ENCODE measurements at places on chromosomes 7 and 10. TPM values are rescaled to one million over a fixed set of nuclear protein-coding genes. Genes with fewer than 3 reads are reported as not detected.

GRCh38 chr10:46310143-46310514, 23.3 kb downstream of the ANTXRL start:
- no peak for DNase-seq

Gene SCART1
- 0.86 TPM for polyA plus RNA-seq

DNA sequence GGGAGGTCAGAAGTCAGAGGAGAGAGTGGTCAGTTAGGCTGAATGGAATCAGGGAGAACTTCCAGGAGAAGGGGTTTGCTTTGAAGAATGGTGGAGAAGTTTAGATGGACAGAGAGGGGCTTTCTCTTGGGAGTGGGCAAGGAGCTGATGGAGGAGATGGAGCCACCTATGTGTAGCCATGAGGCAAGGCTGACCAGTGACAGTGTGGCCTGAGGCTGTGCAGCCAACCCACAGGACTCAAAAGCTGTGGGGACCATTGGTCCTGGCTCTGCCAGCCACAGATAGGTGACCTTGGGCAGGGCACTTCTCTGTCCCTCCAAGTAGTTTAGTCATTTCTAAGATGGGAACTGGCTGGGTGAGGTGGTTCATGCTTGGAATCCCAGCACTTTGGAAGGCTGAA, 18.7 kb downstream of the NEURL1 start:
- DNase-seq = no peak

- no peak for DNase-seq
Measured at GRCh38 chr10:24574578-24575155, 149.0 kb downstream of the ARHGAP21 start.

Gene SPDYE2
- polyA plus RNA-seq = 5.9 TPM

Data from left renal pelvis (tissue), 4 donors.